ENCODE measurements at places on chromosomes 7 and 10.

GRCh38 chr7:126203185-126203584, 1049.6 kb downstream of the GRM8 start:
- no peak for DNase-seq

DNA sequence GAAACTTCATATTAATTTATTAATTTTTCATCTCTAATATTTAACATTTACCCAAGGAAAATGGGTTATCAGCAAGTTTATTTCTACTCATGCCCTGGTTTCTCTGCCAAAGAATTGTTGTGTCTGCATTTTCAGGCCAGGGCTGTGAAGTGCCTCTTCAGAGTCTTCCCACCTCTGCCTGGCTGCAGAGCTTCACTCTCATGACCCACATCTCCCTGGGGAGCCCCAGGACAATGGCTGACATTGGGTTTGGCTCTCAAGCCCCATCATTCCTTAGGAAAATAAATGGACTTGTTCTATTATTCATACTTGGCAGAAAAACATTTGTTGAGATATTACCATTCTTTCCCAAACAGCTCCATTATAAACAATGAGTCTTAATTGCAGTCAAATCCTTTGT, 30.3 kb downstream of the CACNA2D1 start:
- DNase-seq, result no peak

GRCh38 chr10:75464478-75465449, 33.3 kb downstream of the LRMDA start:
- DNase-seq, result no peak

GRCh38 chr10:45424668-45425404, 50.8 kb downstream of the ALOX5 start:
- DNase-seq, result no peak

DNA sequence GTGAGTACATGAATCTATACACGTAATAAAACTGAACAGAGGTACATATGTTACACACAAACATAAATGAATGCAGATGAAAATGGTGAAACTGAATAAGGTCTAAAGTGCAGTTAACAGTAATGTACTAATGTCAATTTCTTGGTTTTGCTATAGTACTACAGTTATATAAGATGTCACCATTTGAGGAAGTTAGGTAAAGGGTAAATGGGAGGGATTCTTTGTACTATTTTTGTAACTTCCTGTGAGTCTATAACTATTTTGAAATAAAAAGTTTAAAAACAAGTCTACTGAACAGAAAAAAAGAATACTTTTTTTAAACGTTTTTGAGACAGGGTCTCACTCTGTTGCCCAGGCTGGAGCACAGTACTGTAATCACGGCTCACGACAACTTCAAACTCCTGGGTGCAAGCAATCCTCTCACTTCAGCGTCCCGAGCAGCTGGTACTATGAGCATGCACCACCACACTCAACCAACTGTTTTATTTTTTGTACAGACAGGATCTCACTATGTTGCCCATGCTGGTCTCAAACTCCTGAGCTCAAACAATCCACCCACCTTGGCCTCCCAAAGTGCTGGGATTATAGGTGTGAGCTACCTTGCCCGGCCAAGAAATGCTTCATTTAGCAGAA, 71.5 kb downstream of the WAPL start:
- no peak for DNase-seq

DNA sequence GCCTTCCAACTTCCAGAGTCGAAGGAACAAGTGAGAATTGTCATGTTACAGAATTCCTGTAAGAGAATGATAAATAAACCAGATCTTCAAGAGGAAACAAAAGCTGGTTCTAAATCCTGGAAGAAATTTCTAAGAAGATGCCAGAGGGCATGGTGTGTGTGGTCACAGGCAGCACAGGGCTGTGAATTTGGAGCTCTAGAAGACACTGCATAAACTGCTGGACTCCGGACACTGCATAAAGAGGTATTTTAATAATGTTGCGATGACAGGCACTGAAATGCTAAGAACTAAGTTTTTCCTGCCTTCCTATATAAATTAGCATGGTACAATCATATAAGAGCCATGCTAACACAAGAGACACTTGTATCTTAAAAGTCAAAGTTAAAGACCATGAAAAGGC, 86.0 kb downstream of the LARP4B start:
- DNase-seq, result no peak
